Muscle of arm (tissue), 14 donors: ENCODE measurements at places on chromosomes 4 and X.

DNA sequence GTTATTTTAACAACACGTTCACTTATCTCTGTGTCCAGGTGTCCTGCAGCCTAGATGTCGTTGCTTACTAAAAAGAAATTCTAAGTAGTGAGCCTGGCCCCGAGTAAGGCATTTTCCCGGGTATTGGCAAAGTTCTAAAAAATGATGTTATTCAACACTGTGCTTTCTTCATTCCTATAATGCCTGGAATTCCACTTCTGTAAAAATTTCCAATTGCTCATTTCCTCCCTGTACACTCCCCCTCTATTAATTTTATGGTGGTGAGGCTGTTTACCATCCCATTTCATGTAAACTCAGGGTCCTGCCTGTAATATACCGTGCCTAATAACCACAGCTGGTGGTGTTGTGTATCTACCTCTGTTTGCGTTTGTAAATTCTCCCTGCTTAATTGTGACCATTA lies 14.2 kb downstream of the BST1 start:
- no peak for DNase-seq

DNA sequence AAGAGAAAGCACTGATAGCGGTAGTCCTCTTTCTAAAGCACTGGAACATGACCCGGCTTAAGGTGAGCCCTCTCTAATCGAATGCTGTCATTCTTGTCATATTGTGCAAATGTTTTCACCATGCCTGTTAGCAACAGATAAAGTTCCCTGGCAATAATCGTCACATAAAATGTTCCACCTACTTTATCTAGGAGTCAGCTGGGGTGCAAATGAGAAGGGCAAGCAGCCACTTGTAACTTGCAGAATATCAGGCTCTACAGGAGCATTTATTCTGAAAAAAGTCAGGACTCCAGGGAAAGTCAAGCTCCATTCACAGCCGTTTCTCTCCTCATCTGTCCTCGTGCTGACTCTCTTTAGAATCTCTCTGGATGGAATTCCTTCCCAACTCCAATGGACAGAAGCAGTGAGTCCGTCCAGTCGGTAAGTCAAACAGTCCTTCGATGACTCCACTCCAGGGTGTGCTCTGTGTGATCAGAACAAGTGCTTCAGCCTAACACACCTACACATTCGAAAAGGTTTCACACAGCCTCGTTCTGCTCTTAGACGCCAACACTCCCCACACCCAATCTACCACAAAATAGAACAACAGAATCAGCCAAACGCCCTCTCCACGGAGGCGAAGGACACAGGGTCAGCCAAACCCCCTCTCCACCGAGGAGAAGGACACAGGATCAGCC lies 101.7 kb upstream of the FRG1 start:
- DNase-seq = no peak

GRCh38 chrX:68872171-68872570 lies 43.4 kb downstream of the EFNB1 start:
- no peak for DNase-seq

DNA sequence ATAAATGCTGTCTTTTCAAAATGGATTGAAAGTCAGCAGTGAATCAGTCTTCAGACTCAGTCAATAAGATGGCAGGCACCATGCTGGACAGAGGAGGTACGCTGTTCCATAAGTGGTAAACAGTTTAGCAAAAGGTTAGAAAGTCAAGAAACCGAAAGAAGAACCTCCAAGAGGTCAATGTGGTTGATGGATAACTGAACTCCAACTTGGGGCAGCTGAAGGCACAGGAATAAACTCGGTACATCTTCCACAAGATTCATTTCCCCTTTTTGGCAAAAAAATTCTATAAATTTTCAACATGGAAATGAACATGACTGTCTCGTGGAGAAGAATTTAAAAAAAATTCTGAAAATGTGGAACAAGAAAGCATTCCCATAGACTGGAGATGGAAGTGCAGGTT lies 18.4 kb upstream of the SEL1L3 start:
- no peak for DNase-seq
